Panc1 (cell line): ENCODE measurements at places on chromosomes 1 and 21.

- DNase-seq, result no peak
Measured at GRCh38 chr21:28687586-28687985, 305.1 kb downstream of the LTN1 start.

GRCh38 chr1:116568662-116569380 is 2.0 kb downstream of the CD58 start:
- no peak for DNase-seq

DNA sequence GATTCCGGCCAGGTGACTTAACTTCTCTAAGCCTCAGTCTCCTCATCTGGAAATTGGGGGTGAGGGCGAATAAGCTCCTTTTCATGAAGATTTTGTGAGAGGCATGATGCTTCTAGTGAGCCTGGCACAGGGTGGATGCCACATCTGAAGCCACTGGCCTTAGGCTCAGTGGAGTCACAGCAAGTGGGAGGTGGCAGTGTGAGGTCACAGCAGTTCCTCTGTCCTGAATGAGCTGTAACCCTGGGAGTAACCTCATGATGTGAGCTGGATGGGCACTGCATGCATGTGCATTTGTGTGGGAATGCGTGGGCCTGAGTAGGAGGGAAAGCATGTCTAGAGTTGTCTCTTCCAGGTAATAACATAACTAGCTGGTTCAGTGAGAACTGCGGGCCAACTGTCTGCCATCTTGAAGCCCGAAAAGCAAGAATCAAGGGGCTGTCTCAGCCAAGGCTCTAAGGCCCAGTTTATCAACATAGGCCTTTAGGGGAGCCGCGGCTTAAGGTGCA is 27.0 kb upstream of the HTR1D start:
- no peak for DNase-seq

DNA sequence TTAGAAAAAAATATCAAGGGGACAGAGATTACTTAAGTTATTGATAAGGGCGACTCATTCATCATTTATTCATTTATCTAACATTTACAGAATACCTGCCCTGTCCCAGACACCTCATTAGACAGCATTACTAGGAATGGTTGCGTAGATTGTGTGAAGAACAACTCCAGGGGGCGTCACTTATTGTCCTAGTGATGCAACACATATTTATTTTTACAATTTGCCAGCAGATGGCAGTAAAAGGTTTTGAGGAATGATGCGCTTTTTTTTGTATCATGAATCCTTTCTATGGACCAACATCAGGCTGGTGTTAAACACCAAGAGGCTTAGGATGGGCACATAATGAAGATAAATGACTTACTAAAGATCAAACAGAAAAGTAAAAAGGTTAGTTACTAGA is 5.5 kb downstream of the NCAM2 start:
- DNase-seq, result no peak

DNA sequence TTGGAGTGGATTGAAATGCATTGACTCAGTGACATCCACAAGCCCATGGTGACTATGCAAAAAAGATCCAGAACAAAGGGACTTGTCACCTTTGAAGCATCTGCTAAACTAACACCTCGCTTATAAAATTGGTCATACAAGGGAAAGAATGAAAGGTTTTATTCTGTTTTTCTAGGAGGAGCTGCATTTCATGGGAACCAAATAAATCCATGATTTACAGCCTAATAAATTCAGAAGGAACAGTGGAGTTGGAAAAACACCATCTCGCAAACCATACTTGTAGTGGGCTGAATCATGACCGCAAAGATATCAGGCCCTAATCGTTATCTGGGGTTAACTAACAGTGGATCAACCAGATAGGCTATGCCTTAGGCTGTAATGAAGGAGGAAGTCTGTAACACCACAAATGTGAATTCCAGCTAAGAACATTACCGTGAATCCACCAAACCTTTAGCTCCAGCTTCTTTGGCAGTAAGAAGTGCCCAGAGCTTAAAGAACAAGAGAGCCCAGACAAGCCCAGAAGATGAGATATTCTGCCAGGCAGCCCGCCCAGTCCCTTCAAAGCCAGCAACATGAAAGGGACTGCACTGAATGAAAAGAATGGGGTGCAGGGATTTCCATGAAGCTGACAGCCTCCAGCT is 27.4 kb downstream of the RSPH1 start:
- no peak for DNase-seq

- DNase-seq, result no peak
Measured at GRCh38 chr1:55164906-55165305, 50.3 kb downstream of the USP24 start.

DNA sequence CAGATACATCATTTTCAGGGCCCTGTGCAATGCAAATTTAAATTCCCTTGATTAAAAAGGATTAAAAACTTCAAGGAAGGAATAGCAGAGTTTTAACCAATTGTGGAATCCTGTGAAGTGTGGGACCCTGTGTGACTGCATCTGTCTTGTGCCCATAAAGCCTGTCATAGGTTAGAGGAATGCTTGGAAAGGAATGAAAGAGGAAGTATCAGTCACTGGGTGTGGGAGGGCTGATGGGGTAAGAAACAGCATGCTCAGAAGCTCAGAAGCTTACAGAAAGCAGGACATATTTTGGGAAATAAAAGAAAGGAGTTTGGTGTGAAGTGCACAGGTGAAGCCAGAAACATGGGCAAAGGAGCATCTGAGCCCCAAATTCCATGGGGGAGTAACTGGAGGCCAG is 150.8 kb upstream of the ETV3 start:
- no peak for DNase-seq

GRCh38 chr1:215932558-215932957 is 365.5 kb downstream of the KCTD3 start:
- no peak for DNase-seq

DNA sequence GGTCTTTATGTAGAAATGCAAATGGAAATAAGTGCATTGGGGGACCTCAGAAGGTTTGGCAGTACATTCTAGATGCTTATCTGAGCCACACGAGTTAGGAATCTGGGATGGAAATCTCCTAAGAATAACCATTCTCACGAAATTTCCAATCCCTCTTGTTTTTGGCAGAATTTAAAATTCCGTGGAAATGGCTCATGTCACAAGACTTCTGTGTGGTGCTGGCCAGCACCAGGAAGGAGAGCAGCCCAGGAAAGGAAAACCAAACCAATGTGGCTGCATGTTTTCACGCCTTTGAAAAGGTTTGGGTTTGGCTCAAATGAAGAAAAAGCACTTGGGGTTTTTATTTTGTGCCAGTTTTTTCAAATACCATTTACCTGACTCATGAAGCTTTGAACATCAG is 80.1 kb upstream of the KCNK2 start:
- no peak for DNase-seq

- DNase-seq, result no peak
Measured at GRCh38 chr1:206797534-206798383, 25.5 kb upstream of the IL10 start.

DNA sequence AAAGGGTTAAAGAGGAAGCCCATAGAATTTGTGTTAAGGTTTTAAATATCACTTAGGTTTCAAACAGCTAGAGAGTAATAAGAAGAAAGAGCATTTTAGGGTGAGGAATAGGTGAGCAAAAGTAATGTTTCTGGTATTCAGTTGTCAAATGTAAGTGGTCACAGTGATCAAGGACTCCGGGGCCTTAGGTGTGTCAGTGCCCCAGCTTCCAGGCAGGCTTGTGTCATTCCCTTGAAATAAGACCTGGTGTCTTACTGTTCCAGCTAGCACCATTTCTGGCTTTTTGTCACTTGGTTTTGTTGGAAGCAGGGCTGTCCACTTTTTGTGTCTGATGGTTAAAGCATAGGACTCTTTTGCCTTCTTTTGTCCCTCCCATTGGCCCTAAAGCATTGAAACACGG is 69.6 kb downstream of the DYRK1A start:
- no peak for DNase-seq

- DNase-seq, result no peak
Measured at GRCh38 chr1:117535821-117536220, 70.0 kb upstream of the TENT5C start.

- DNase-seq, result no peak
Measured at GRCh38 chr21:36419996-36420395, 34.8 kb downstream of the CHAF1B start.

DNA sequence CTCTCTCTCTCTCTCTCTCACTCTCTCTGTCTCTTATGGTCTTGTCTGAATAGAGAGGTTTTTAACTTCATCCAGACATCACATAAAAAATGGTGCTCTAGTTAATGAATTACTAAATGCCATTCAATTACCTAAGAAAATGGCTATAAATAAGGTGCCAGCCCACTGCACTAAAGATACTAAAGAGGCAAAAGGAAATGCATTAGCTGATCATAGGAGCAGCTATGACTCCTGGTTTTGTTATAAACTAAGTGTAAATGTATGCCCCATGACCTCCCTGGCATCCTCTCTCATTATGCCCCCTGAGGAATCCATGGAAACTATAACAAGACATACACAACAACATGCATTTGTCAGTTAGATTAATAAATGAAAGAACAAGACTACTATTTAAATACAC is 57.5 kb upstream of the PDC start:
- DNase-seq, result no peak

- DNase-seq, result no peak
Measured at GRCh38 chr1:183003203-183003602, 20.0 kb upstream of the LAMC1 start.

- no peak for DNase-seq
Measured at GRCh38 chr1:34744851-34745250, 10.0 kb upstream of the GJB5 start.

DNA sequence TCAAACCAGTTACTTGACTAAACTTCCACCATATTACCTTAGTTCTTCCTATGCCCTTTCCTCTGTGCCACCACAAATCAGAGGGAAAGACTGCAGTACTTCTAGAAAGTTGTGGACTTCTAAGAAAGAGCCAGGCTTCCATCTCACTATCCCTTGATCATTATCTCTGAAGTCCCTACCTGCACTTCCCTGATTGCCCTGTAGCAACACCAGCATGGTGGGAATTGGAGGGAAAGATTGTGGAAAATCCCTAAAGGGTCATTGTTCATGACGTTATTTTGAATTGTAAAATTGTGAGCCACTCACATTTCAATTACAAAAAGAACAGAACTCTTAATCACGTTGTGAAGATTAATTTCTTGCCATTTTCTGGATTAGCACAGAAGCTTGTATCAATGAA is 23.4 kb upstream of the KIAA1614 start:
- DNase-seq, result no peak

DNA sequence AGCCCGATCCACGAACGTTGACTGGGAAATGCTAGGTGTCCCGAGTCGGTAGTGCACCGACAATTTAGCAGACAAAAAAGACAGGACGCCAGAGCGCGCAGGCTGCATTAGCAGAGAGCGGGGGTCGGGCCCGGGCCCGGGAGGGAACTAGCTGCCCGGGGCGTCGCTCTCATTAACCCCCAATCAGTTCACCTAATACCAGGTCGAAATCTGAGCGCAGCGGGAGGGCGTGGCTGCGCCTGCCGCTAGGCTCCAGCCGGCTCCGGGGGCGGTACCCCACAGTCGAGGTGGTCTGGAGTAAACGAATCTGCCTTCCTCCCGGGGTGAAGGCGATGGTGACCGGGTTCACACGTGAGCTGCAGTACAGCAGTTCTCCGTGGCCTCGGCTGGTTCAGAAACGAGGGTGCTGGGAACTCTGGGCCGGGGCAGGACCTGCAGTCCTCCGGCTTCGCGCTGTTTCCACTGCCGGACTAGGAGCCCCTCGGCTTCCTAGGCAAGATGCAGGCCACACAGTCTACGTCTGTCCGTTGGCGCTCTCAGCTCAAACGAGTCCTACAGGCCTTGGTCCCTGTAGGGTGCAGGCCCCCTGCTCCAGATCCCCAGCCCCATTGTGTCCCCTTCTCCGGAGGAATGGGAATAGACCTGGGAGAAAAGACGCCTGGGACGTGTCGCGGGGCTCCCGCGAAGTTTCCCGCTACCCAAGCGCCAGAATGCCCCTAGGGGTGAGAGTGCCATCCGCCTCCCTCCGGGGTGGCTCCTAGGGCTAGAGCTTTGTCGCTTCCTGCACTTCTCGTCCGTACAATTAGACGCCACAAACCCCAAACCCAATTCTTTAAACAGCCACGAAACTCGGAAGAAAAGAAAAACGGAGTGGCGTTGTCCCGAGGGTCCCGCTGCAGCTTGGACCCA is 2.0 kb downstream of the GFI1 start:
- no peak for DNase-seq

- DNase-seq, result no peak
Measured at GRCh38 chr1:111789142-111789541, 33.4 kb downstream of the DDX20 start.

GRCh38 chr21:15415541-15416261 is 314.1 kb upstream of the USP25 start:
- no peak for DNase-seq

DNA sequence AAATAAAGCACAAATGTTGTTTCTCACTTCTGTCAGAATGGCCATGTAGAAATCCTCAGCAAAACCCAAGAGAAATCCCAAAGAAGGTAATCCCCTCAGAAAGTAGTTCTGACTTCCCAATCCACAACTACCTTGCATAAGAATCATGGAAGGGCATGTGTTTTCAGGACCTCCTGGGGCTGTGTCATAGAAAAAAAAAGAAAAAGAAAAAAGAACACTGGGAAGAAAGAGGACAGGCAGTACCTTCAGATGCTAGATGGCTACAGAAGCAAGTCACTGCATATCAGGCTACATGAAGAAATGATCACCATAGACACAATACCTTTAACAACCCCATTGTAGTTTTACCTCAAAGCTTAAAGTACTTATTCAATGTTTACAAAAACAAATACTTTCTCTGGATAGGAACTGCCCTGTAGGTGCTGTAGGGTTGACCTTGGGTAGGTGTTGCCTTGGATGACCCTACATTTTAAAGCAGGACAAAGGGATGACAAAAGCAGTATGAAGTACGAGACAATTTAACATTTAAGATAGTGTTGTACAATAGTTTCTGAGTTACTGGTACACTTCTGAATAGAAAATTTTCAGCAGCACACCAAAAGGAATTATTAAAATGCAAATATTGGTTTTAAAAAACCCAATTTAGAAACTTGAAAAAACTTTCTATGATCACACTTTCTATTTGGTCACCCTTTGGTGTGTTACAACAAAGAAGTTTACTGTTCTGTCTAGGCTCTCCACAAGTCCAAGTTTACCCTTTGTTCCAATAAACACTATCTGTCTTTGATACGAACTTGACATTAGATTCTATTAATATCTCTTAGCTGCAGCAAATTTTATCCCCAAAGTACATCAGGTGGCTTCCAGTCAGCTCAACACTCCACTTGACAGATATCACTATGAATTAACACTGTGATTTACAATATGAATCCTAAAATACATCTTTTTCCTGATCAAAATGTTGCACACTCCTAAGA is 5.0 kb downstream of the TRIT1 start:
- DNase-seq, result no peak

DNA sequence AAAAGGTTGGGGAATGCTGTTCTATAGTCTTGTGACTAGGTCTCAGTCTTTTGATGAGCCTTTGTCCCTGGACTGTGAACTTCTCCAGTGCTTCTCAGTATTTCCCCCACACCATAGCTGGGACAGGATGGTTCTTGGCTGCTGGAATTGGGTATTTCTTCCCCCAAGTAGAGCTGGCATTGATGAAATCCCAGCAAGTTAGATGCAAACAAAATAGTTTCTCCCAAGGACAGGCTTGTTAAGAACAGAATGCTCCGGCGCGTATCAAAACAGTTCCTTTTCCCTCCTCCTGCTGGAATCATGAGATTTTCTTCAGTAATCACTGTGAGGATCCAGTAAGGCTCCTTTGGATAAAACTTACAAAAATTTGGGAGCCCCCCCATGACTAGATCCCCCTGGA is 162.6 kb downstream of the PIK3R3 start:
- DNase-seq, result no peak

- DNase-seq, result no peak
Measured at GRCh38 chr21:45811136-45811535, 167.6 kb downstream of the PCBP3 start.
